Activated CD4-positive, CD25-positive, alpha-beta regulatory T cell (primary cell): ENCODE measurements at places on chromosomes 1 and 21.

GRCh38 chr1:47524272-47524671 lies 86.4 kb downstream of the FOXD2 start:
- DNase-seq, result no peak

DNA sequence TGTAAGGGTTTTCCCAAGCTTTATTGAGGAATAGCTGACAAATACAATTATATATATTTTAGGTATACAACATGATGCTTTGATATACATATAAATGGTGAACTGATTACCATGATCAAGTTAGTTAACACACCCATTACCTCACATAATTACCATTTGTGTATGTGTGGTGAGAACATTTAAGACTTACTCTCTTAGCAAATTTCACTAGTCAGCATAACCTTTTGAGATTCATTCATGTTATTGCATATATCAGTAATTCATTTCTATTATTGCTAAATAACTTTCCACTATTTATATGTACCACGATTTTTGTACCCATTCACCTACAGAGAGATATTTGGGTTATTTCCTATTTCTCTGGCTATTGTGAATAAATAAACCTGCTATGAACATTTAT lies 16.2 kb upstream of the TP53BP2 start:
- DNase-seq, result no peak

- DNase-seq, result no peak
These were observed 229.1 kb downstream of the GPR52 start for GRCh38 chr1:174676856-174677255.

- DNase-seq, result no peak
These were observed 68.5 kb downstream of the RUNX1 start for GRCh38 chr21:34980423-34981115.

GRCh38 chr1:54132495-54132894 lies 20.3 kb downstream of the CDCP2 start:
- no peak for DNase-seq

- no peak for DNase-seq
These were observed 113.0 kb upstream of the VAV3 start for GRCh38 chr1:108077991-108078390.

DNA sequence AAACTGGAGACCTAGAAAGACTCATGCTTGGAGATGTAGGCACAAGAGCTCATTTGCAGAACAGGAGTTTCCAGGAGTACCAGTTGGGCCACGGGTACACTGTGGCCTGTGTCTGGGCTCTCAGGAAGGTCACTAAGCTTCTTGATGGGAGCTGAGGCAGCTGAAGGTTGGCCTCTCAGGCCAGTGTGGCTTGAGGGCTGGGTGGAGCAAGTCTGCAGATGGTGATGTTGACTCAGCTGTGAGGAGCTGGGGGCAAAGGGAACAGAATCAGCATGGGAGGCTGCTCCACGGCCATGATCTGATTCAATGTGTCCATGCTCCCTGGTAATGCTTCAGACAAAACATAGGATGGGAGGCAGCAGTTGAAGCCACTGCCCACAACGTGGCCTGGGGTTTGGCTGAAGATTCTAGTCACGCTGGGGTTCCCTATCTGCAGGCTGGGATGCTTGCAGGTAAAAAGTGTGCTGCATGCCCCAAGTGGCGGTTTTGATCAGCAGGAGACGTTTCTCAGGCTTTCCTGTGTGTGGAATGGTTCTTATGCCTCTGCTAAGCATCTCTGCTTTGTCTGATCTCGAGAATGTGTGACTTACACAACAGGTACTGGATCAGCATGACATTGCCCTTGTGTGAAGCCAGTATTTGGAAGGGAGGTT lies 15.4 kb upstream of the TENT5C start:
- no peak for DNase-seq

DNA sequence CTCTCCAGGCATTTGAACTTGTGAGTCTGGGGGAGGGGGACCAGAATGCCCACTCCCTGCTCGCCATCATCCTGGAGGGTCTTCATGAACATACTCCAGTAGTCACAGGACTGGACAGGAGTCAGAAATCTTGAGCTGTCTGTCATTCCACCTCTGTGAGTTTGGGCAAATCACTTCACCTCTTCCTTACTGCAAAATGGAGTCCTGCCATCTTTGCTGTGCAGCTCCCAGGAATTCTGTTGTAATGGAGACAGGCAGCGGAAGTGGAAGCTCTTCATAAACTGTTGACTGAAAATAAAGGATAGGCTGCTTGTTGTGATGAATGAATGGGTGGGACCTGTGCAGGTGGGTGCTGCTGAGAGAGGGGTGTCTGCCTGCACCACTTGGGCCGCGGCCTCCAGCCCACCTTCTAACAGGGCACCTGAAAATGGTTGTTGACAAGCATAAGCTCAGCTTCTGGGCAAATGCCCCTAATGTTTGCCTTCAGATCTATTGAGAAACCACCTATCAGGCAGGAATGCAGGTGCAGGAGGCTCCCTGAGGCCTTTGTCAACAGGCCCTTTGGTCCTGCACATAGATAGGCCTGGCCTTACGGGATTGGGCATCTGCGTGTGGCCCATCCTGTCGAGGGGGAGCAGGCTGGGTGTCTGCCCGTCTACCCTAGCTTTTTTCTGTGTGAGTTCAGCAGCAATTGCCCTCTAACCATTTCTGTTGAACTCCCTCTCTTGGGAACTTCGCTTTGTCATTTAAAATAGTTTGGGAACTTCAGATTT lies 321.0 kb downstream of the RPS6KC1 start:
- no peak for DNase-seq

DNA sequence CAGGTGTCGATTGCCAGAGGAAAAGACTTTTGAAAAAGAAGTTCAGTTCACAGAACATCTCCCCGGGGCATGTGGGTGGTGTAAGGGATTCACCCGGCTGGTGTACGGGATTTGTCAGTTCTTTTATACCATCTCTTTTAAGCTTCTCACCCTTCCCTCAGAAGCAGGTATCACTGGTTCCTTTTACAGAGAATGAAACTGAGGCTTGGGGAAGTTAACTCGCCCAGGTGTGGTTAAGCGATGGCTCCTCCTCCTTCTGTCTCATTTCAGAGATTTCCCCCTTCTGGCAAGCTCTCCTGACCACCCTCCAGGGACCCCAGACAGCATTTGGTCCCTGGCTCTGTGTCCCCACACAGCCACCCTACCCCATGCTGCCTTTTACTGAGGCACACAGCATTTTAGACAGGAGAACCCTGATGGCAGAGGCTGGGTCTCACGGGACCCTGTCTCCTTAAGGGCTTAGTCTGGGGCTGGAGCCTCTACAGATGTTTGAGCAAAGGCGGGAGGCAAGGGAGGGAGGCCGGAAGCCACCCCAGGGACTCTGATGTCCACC lies 2.8 kb upstream of the ECE1 start:
- no peak for DNase-seq

DNA sequence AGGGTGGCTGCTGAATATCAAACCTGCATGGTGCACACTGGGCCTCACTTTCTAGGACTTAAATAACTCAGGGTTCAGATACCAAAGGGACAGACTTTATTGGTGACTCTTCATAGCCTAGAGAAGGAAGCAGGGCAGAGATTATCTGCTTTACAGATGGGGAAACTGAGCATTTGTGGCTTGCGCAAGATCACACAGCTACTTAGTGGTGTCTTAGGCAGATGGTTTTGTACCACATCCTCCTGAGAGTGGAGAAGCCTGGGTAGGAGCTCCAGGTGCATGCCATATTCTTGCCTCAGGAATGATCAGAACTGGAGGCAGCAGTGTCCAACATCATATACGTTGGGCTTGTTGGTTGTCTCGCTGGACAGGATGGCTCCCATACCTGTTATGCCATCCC lies 6.8 kb upstream of the DPH2 start:
- DNase-seq, result no peak

- no peak for DNase-seq
These were observed 182.1 kb upstream of the DMRTA2 start for GRCh38 chr1:50605186-50605875.

DNA sequence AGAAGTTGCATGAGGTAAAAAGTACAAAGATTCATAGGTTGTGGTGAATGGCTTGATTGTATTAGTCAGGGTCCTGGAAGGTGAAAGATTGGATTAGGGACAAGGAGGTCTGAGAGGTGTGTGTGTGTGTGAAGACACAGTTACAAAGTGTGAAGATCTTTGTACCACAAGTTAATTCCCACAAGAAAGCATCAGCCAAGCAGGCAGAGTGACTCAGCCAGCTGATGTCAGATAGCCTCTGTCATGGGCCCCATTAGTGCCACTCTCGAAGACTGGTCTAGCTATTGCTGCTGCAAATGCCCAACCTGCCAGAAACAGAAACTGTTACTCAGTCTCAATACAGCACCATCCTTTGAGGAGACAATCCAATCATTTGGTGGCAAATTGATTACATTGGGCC lies 96.5 kb downstream of the DTL start:
- no peak for DNase-seq

DNA sequence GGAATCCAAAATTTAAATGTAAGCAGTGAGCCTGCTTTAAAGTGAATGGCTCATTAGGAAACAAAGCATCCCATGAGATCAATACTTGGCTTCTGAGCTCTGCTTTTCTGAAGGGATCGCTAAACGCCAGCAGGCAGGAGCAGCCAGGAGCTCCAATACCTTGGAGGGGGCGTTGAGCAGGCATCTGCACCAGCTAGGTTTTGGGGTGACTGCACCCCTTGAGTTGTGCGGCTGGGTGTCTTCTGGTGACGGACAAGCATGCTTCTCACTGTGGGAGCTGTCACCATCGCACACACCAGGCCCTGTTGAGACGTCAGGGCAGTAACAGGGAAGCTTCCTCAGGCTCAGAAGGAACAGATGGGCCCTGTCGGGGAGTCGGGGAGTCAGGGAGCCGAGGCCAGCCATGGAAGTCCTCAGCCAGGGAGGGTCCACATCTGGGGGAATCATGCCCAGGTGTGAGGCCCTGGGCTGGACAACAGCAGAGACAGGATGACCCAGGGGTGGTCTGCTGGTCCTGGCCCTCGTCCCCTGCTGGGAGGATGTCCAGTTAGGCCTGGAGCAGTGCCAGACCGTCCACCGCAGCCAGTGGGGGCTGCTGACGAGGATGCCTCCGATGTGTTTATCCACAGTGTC lies 57.9 kb upstream of the ADARB1 start:
- DNase-seq, result no peak

DNA sequence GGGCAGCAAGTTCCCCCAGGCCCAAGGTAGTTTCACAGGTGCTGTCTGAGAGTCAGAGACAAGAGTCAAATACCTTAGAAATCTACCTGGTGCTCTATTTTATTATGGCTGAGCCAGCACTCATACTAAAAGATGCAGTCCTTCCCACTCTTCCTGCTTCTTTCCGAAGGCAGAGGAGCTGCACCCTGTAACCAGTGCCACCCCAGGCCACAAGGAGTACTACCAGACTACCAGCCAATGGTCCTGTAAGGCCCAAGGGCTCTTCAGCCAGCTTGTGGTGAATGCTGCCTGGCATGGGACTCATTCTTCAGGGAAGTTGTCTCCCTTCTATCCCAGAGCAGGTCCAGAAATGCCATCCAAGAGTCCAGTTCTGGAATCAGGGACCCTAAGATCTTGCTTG lies 203.8 kb upstream of the DUSP10 start:
- no peak for DNase-seq

DNA sequence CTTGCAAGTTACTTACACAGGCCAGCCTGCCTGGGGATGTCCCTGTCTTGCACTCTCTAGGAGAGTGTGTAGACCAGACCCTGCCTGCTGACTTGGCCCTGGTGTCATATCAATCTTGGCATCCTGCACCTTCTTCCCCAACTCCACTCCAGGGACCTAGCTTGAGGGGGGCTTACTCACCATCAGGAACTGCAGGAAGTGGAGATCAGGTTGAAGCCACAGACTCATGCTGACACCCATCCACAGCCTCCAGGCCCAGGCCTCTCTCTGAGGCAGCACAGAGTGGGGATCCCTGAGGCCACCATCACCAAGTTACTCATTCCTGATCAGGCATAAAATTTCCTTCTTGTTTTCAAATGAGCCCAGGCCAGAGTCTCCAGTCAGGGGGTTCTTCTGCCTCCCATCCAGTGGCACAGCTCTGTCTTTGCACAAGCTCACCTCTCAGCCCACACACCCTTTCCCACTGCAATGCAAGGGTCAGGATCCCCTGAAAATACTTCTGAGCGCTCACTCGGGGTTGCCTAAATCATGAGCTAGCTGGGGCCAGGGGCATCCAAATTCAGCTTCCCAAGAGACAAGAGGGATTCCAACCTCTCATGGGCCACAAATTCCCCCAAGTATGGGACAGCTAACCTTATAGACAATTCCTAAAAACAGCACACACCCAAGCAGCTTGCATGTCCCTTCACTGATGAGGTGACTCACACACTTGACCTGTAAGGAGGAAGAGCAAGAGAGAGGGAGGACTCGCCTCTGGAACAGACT lies 33.5 kb downstream of the CSMD2 start:
- no peak for DNase-seq

DNA sequence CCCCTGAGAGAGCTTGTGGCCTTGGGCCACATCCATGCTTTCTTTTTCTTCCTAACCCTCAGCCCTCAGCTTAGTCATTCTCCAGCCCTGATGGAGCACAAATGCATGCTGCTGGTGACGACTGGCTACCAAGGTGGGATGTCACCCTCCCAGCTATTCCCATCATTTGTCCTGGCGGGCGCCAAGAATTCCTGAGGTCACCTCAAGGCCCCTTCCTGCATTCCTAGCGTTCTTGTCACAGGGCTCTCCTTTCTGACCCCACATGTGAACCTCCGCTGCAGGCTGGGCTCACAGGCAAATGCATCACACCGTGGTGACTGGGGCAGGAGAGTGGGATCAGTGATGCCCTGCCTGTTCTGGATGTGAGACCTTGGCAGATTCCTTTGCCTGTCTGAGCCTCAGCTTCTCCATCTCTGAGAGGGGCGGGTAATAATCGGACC lies 53.4 kb upstream of the IFFO2 start:
- no peak for DNase-seq

DNA sequence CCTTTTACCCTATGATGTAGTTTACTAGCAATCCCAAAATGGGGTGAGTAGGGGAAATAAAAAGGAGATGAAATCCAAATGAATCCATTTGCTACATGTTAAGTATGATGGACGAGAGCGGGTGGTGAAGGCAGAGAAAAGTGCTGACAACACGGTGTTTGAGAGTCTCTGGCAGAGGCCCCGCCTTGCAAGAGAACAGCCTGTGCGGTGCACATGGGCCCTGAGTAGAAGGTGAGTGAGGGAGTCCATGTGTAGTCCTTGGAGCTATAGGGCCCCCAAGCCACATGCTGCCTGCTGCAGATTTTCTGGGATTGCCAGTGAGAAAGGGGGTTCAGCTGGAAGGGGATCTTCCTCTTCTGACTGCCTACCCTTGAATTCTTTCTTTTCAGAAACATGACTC lies 177.1 kb downstream of the TNR start:
- DNase-seq, result no peak

DNA sequence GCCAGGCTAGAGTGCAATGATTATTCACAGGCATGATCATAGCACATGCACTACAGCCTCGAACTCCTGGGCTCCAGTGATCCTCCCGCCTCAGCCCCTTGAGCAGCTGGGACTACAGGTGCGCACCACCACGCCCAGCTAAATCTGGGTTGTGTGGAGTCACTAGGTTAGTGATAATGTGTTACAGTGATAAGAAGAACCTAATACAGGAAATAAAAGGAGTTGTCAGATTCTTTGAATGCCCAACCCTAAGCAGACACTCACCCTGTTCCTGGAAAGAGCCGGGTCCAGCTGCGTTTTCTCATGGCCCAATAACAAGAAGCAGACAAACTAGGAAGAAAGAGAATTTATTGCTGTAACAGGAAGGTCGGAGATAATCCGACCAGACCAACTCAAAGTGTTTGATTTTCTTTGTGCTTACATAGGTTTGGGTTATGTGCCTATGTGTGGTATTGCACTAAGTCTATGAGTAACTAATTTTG lies 8.8 kb downstream of the IFNGR2 start:
- no peak for DNase-seq

- no peak for DNase-seq
These were observed 4.2 kb downstream of the B3GALT6 start for GRCh38 chr1:1236176-1236763.
